ENCODE measurements at places on chromosomes 7 and 10.

DNA sequence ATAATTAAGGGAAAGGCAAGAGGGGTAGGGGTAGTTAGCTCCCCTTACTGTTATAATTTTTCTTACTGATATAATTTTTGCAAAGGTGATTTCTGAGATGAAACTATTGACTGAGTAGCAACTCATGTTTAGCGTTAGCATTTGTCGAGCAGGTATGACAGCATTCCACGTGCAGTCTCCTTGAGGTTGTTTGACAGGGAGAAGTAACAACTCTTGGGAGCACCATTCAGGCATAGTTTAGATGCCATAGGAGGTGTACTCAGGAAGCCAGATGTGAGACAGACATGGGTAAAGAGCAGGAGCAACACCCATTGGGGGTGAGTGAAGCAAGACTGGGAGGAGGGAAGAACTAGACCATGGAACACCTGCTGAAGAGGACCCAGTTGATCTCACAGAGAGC lies 96.6 kb upstream of the KLF6 start:
- no peak for DNase-seq

- no peak for DNase-seq
Observed at GRCh38 chr10:87101996-87102395, 7.0 kb downstream of the SHLD2 start.

GRCh38 chr10:5199398-5199797 lies 2.8 kb downstream of the AKR1C4 start:
- DNase-seq = no peak

DNA sequence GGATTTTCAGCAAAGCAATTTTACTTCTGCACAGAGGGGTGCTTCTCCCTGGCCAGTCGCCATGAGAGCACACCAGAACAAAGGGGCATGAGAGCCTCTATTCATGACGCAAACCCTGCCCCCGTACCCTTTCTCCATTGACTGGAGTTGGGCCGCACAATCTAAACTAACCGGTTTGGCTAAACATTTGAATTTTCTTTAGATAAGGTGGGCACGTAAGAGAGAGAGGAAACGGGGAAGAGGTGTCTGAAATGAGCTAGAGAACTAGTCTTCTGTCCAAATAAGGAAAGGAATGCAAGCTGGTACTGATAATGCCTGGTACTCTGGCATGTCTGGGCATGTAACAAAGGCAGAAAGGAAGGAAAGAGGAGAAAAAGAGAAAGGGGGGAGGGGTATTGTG lies 13.2 kb upstream of the SCIN start:
- no peak for DNase-seq

- no peak for DNase-seq
Observed at GRCh38 chr7:24978843-24979469, 1.0 kb downstream of the OSBPL3 start.

DNA sequence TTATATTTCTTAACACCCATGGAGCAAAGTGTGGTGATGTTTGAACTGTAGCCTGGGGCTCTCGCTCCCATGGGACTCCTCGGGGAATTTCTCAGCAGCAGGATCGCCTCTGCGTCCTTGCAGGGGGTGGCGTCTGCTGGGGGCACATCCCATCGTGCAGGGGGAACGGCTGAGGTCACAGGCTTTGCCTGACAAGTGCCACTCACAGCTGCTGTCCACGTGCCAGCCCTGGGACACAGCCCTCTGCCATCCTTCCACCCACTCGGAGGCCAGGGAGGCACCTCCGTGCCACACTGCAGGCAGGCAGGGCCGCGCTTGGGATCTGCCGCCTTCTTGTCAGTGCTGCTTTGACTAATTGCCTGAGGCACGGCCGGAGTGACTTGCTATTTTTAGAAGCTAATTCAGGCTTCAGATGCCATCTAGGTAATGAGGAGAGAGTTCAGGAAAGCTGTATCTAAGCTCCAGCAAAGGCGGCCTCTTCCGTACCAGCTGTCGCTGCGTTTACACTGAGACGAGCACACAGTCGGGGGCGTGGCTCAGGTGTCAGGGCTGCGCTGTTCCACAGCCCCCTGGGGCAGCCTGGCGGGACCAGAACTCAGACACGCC lies 45.7 kb downstream of the PITRM1 start:
- peak; percentile 73 for DNase-seq

GRCh38 chr7:99193527-99194220 lies 14.2 kb downstream of the KPNA7 start:
- DNase-seq = no peak

DNA sequence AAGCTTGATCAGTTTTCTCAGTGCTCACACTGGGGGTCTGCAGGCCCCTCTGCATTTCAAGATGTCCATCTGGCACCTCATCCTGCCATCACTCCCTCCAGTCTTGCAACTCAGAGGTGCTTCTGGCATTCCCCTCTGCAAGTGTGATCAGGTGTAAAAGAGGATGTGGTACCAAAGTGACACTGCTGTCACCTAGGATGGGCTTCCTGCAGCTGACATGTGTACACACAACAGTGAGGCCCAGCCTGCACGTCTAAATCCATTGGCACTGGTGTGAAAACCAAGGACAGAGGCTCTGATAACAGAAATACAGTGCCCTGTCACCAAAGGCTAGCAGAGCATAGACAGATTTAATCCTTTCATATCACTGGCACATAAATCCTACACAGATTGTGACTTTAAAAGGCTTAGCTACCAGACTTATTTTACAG lies 162.5 kb upstream of the CELF2 start:
- DNase-seq = no peak

- no peak for DNase-seq
Observed at GRCh38 chr10:52280051-52280450, 34.0 kb upstream of the DKK1 start.

GRCh38 chr7:7972922-7973594 lies 4.5 kb downstream of the GLCCI1 start:
- DNase-seq = no peak

GRCh38 chr7:99365318-99366141 lies 9.0 kb upstream of the ARPC1B start:
- DNase-seq = no peak

- DNase-seq = no peak
Observed at GRCh38 chr10:89535171-89536012, at the start of gene SLC16A12. TSS of gene SLC16A12 (minus strand) at chr10:89535594. CDS start at chr10:89462578, 73,016 bp downstream.

- no peak for DNase-seq
Observed at GRCh38 chr7:157537056-157537455, 200.3 kb downstream of the DNAJB6 start.

DNA sequence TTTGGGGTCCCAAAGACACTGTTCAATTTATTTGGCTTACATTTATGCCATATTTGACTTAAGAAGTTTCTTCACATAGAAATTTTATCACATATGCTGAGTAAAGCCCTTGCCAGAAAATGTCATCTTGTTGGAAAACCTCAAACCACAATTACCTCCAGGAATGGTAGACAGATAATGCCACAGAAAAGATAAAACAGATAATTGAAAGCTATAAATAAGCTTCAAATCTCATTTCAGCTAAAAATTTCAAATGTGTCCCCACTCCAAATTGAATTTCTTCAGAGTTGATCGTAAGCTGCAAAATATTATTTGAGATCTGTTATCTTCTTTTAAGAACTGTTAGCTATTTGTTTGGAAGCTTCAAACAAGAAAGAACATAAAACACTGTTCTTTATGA lies 176.4 kb upstream of the PTN start:
- DNase-seq = no peak

DNA sequence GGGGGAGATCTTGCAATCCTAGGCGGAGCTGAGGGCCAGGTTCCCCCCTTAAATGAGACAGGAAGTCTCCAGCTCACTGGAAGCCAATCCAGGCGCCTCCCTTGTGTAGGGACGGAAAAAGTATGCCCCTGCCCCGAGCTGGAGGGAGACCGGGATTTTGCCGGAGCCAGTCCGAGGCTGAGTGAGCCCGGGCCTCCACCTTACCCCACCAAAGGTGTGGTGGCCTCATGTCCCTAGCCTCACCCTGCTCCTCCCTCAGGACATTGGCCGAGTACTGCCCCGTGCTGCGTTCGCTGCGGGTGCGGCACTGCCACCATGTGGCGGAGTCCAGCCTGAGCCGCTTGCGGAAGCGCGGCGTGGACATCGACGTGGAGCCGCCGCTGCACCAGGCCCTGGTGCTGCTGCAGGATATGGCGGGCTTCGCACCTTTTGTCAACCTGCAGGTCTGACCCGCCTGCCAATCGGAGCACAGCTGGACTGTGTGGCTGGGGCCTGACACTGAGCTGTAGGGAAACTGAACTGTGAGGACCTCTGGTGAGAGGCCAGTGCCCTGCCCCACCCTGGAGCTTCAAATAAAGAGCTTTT lies 2.0 kb downstream of the FBXL15 start:
- peak; percentile 23 for DNase-seq

GRCh38 chr10:115659616-115660015 lies 566.5 kb downstream of the ATRNL1 start:
- DNase-seq = no peak

All from NCI-H1105 (cell line).